ENCODE measurements at places on chromosomes 1 and 21.

DNA sequence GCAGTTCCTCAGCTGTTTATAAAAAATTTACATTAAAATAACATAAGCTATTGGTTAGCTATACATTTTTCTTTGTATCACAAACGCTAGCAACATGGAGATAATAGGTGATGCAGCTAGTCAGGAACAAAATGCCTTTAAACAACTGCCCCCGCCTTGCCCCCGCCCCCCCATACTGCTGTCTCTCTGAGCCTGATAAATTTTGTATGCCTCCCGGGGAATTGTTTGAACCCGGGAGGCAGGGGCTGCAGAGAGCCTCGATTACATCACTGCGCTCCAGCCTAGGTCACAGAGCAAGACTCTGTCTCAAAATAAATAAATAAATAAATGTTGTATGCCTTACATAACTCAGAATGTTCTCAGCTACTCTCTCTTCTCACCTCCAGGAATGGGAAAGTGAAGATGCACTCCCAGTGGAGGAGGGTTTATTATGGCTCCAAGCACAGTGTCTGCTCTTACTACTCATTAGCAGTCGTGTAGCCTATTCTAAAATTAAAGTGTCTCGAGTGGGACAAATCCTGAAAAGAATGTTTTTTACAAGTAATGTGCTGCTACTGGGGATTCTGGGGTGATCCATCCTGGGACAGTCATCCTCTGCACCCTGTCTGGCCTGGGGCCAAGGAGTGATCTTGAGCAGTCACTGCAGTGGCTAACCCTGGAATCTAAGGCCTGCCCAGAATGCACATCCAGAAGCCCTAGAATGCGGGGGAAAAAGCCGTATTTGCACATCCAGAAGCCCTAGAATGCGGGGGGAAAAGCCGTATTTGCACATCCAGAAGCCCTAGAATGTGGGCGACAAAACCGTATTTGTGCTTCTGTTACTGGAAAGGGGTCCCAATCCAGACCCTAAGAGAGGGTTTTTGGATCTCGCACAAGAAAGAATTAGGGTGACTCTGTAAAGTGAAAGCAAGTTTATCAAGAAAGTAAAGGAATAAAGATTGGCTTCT is 39.4 kb upstream of the ZNF496 start:
- DNase-seq = no peak

GRCh38 chr1:7407980-7408770 is 362.9 kb upstream of the VAMP3 start:
- DNase-seq = no peak

DNA sequence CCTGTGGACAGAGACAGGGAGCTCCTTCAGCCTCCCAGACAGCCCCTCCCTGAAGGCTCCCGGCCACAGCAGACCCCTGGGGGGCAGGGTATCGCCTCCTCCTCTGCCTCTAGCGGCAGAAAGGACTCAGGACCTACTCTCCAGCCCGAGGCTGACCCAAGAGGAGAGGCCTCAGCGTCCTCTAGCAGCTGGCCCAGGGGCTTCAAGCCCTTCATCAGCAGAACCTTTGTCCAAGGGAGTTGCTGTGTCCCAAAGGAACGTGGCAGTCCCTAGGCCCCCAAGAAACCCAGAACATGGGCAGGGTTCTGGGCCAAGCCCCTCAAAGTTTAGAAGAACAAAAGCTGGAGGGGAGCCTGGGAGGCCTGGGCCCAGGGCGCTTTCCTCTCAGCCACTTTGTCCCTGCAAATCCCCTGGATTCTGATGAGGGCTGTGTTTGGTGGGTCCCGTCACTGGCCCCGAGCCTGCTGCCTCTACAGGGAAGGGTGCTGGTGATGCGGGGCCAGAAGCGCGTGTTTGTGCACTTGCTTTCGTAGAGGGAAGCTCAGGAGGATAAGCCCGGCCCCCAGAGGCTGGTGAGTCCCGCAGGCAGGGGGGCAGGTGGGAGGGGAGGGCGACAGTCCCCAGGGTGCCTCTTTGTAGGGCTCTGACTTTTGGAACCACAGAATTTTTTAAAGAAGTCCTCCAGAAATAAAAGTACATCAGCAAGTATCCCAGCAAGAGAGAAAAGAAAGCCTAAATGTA is 13.3 kb downstream of the ITGB2 start:
- DNase-seq = no peak

GRCh38 chr1:228060458-228061190 is 21.9 kb upstream of the ARF1 start:
- no peak for DNase-seq

DNA sequence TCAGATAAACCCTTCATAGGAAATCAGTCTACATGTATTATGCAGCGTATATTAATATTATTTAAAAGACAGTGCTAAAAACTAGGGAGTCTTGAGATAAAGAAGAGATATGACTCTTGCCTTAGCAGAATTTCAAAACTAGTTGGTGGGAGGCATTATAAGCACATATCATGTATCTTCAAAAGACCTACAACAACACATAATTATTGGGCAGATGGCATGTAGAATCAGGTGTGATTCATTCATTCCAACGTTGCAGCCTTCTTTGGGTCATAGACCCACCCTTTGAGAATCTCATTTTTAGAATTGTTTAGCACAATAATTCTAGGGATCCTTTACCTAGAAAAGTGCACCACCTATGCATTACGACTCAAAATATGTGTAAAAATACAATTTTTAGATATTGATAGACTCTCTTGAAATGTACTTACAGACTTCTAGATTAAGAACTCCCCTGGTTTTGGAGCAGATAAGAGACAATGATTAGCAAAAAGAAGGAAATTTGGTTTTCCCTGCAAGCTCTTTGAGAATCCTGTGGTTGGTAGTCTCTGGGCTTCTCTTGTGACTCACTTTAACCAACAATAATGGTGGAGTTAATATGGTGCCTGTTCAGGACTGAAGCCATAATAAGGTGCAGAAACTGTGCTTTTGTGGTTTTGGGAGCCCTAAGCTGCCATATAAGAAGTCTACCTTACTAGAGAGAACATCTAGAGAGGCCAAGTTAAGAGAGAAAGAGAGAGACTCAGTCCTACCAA is 85.3 kb upstream of the RGS4 start:
- DNase-seq = no peak

DNA sequence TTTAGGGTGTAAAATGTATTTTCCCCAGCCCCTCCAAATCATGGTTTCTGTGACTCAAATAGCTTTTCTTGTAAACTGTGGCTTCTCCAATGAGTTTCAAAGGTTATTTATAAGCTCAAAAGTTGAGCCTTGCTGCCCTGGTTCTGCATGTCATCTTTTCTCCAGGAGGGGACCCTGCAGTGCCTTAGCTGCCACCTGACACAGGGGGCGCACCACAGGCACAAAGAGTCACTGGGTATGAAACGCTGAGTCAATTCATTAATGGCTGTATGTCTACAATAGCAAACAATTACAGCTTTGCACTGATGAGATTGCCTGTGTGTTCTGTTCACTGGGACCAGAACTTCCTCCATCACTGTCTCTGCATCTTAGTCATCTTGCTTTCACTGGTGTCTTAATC is 100.8 kb downstream of the PCP4 start:
- no peak for DNase-seq

DNA sequence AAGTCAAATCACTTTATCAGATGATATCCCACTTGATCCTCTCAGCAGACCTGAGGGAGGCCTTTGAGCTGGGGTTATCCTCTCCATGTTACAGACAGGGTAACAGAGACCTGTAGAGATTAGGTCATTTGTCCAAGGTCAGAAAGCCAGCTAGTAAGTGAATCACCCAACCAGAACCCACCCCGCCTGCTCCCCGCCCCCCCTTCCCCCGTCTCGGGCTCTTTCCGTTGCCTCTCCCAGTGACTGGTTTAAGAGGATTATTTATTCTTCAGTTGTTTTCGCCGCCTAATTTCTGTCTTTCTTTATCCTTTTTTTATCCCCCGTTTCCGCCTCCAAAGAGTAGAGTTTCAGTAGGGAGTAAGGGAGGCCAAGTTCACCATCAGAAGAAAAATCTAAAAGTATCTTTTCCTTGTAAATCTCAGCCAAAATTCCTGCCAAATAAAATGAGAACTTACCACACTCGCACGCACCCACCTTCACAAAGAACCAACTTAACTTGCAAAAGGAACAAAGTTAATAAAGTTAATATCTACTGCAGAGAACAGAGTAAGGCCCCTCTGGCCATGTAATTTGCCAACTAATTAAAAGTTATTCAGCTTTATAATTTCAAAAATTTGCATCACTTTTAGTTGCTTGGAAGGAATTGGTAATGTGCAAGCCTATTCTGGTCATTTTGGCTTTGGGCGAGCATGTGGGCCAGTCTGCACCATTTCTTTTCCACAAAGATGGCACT is 76.8 kb upstream of the TRABD2B start:
- DNase-seq = no peak
